Karpas-422 (cell line): ENCODE measurements at places on chromosomes 3 and 15.
A peak's percentile ranks its signal among the peaks of the same experiment; 100 is the strongest.

DNA sequence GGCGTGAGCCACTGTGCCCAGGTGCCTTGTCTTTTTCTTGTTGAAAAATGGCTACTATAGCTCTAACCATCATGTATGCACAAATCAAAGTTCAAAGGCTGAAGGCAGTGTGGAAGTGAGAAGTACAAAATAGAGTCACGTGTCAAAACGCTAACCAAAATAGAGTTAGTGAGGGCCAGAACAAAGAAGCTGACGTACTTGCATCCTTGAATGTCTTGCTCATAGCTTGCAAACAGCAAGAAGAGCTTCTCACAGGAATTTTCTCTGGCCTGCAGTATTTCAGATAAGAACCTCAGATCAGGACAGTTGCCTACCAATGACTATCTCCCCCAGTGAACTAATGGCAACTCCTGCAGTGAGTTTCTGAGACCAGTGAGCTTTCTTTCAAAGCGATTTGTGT, 713.5 kb downstream of the GRM7 start:
- DNase-seq, result no peak

DNA sequence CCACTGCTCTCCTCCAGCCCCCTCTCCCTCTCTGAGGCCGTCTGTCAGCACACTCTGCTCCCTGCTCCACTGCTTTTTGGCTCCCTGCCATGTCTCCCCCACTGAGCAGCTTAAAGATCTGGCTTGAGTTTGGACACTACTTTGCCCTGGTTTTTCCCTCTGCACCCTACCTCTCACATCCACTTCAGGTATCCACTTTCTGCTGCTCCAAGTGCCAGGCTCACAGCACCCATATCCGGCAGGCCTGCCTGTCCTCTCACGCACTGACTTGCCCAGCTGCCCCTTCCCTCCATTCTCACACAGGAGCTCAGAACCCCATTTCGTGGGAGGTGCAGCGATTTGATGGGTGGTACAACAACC, 3.7 kb downstream of the DUOX1 start:
- no peak for DNase-seq

DNA sequence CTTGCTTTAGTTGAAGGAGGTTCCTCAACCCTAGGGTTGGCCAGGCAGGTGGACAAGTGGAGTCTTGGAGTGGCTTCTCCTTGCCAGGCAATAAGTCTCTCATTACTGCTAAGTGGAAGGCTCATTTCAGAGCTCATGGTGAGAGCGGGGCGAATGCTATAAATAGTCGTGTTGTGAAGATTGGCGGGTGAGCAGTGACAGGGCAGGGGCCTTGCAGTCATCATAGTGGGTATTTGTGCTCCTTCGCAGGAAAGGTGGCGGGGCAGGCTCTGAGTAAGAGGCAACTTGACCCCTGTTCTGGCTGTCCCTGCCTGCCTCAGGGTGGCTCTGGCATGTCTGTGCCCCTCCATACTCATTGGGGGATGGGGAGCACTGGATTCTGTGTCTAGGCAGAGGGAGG, 8.7 kb upstream of the GRM2 start:
- no peak for DNase-seq

DNA sequence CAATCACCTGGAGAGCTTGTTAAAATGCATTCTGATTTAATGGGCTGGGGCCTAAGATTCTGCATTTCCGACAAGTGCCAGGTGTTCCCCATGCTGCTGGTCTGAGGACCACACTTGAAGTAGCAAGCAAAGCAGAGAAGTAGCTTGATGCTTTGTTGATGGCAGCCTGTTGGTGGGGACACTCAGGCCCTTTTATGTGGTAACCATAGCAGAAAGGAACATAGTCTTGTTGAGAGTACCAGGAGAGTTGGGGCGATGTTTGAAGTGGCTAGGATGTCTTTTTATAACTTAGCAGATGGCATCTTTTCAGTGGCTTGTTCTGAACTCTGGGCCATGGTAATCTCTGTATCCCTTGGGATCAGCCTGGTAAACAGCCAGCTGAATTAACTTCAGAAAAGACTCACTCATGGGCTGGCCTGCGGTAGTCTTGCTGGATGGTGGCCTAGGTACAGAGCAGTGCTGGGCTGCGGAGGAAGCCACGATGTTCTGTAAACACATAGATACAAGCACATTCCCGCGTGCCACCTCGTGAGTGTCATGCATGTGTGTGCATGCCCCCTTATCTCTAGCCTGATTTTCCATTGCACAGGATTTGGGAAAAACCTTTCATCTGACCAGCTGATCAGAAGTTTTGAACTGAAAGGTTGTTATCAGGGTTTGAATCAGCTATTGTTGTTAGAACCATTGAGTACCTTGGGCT, 292.4 kb upstream of the LRRFIP2 start:
- no peak for DNase-seq

DNA sequence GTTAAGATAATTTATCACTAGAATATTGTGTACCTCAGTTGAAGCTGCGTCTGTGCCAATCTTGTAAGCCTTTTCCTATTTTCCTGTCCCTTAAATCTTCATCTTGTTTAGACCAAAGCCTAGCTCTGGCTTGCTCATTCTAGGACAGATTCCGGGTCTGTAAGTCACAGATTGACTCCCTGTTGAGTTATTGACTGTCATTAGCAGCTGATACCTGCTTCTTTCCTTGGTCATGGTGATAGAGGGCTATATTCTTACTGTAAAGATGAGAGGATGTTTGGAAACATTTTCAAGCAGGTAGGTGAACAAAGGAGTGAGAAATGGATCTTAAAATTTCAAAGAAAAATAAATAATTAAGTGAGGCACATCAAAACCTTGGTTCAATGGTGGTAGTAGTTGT, 200.2 kb downstream of the KCNH8 start:
- DNase-seq, result no peak

DNA sequence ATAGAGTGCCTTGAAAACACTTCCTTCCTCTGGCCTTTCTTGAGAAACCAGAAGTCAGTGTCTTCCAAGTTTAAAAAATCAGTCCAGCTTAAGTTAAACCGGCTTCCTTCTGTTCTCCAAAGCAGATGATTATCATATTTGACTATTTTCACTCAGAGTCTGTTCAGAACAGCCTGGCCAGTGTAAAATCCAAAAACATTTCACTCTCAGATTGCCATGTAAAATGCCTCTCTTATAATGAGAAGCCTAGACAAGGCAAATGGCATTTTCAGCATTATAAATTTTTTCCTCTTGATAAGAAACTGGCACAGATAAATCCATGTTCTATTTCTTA, 193.5 kb downstream of the TNIK start:
- DNase-seq, result no peak

DNA sequence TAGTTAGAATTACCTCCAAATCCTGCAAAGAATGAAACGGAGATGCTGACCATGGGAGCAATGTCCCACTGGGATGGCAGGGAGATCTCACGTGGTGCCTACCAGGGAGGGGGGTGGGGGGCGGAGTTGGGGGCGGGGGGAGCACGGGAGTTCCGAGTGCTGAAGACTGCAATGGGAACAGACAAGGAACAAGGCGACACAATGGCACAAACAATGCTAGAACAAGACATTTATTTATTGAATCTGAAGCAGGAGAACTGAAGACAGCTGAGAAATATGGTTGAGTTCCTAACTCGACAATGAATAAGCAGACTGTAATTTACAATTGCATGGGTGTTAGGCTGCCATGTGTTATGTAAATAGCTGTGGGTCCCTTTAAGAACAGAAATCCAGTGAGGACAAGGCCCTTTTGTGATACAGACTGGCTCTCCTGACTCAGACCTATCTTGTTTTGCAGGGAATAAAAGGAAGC, 91.2 kb downstream of the AQP9 start:
- no peak for DNase-seq

DNA sequence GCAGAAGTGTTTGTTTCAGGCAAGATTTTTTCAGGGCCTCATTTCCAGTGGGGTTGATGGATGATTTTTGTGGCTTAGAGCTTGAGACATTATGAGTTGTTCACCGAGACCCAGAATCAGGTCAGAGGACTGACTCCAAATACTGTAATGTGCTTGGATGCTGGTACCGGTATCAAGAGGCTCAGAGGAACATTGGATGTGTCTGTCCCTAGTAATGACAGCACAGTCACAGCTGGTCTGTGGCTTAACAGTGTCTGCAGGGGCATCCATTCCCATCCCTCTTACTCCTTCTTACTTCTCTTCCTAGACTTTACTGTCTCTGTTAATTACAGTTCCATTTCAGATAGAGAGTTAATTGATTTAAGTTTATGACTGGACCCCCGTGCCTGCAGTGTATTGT, 107.8 kb downstream of the PTPRG start:
- no peak for DNase-seq

DNA sequence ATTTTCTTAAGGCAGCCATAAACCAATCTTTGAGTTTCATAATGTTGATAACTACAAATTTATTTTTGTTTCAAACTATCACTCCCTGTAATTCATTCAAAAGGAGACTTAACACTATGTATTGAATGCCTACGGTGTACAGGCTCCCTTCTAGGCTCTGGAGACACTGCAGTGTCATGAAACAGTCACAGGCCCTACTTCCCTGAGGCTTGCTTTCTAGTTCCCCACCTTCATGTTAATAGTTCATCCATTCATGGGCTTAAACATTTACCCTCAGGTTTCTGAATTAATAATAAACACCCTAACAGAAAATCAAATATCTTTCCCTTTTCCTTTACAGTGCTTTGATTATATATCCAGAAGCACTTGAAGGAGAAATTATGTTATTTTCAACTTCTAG, 168.7 kb downstream of the CHL1 start:
- DNase-seq, result no peak

GRCh38 chr3:12946251-12946648, 104.9 kb upstream of the RPL32 start:
- no peak for DNase-seq

DNA sequence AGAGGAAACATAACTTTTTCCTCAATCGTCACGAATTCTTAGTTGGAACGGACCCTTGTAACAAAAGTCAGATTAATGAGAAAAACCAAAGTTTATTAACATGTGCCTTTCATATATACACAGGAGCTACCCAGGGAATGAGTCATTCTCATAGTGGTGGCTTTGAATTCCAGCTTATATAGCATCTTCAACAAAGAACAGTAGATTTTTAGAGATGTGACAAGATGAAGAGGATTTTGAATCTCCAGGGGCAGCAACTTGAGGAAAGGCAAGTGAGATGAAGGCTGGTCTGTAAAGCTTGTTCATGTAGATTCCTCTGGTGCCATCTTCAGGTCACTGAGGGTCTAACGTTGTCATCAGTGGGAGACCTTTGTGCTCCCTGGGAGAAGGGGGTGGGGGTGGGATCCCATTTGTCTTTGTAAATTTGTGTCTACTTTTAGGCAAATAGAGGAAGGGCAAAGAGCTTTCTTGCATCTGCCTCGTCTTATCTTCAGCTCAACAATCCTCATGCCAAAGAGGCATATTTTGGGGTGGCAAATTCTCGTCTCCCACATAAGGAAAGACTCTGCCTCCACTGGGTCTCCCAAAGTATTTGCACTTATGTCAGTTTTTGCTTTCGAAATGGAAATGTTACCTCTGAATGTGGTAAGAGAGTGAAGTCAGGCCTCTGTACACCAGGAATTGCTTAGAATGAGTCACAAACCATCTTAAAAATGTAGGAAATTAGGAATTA, 29.5 kb downstream of the CLEC3B start:
- DNase-seq, result peak; percentile 74

DNA sequence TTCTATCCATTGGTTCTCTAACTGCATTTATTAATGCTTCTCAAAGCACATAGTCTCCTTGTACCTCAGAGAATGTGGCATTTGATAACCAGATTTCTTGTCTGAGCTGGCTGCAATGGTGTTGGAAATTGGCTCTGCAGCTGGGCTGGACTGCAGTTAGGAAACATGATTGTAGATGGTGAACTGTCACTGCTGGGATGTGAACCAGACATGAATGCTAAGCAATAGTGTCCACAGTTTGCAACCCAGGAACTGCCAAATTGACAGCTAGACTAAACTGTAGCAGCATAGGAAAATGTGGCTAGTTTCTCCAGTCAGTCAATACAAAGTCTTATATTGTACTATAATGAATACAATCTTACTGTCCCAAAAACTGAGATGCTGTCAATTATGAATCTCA, 656.6 kb upstream of the GOLIM4 start:
- DNase-seq, result no peak

- no peak for DNase-seq
Observed at GRCh38 chr15:51576286-51576850, 46.2 kb downstream of the DMXL2 start.

DNA sequence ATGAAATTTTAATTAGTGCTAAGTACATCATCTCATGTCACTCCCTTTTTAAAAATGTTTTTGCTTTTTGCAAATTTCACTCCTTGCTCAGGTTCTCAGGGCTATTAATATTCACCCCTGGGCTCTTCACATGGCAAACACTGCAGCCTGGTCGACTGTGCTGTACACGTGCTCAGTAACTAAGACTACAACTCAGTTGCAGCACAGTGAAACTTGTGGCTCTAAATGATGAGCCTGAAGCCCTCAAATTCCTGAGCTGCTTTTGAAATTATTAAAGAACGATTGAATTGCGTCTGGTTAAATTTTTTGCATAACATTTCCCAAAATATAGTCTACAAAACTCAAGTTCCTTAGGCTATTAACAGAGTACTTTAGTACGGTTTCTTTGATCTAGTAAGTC, 159.3 kb upstream of the C2CD4B start:
- DNase-seq, result no peak

DNA sequence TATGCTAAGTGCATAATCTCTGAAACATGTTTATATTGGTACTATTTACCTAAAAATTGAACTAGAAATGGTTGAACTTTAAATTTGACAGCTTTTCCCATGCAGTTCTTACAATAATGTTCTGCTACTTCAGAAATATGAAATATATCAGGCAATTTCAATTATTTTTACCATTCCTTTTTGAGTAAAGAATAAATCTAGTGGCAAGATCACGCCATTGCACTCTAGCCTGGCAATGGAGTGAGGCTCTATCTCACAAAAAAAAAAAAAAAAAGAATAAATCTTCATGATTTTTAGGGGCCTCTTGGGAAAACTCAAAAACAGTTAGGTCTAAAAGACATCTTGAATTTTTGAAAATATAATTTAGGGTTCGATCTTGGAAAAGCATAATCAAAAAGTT, 10.6 kb upstream of the DNAAF4 start:
- DNase-seq, result no peak

DNA sequence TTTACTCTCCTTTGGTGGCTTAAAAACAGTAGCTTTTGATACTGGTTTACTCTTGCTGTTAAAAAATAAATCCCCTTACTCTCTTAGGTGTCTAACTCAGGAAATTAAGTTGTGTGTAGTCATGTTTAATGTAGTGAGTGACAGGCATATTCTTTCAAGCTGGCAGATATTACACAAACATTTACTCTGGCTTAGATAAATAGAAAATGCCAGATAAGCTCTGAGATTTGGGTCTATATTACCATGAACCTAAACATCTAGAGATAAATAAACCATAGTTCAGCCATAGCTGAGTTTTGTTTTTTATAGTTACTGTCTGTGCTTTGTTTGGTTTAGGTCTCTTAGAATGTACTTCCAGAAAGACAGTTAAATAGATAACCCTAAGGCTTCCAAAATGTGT, 2.4 kb downstream of the SEMA6D start:
- DNase-seq, result no peak

- no peak for DNase-seq
Observed at GRCh38 chr15:25932696-25933095, 69.6 kb upstream of the ATP10A start.
